ENCODE measurements at places on chromosomes 3 and 15. TPM values are rescaled to one million over a fixed set of nuclear protein-coding genes. Genes with fewer than 3 reads are reported as not detected.

- no peak for DNase-seq
These were observed 236.2 kb upstream of the LYSMD4 start for GRCh38 chr15:99969261-99969920.

Gene ZDHHC23
- total RNA-seq, result 66.7 TPM

DNA sequence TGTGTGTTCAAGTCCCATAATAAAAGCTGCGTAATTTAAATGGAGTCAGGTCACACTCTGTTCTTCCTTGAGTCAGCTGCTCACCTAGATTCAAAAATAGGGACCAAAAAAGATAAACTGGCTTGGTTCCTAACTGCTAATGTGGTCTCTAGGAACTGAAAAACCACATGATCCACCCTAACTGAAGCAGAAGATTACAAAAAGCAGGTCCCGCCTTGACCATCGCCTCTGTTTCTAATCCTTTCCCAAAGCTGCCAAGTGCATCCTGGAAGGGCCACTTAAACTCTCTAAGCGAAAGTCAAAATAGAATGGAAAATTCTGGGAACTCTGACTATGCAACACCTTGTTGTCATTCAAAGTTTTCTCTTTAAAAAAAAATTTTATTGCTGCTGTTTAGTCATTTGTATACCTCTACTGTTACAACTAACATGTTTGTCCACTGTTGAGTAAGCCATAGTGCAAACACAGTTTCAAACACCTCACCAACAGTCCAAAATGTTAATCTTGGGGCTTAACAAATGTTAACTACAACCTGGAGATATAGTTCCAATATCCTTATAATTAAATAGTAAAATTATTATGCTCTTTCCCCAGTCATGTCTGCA is 88.9 kb upstream of the THBS1 start:
- DNase-seq, result no peak

- no peak for DNase-seq
These were observed 173.8 kb downstream of the ADAMTS17 start for GRCh38 chr15:100167884-100168375.

Gene ENTPD3
- 3.3 TPM for total RNA-seq

Measured in mucosa of descending colon (tissue), 3 donors.